ENCODE measurements at places on chromosomes 5 and 9. TPM values are rescaled to one million over a fixed set of nuclear protein-coding genes. Genes with fewer than 3 reads are reported as not detected.

- DNase-seq = no peak
These were observed 36.3 kb downstream of the MEGF9 start for GRCh38 chr9:120677965-120678364.

DNA sequence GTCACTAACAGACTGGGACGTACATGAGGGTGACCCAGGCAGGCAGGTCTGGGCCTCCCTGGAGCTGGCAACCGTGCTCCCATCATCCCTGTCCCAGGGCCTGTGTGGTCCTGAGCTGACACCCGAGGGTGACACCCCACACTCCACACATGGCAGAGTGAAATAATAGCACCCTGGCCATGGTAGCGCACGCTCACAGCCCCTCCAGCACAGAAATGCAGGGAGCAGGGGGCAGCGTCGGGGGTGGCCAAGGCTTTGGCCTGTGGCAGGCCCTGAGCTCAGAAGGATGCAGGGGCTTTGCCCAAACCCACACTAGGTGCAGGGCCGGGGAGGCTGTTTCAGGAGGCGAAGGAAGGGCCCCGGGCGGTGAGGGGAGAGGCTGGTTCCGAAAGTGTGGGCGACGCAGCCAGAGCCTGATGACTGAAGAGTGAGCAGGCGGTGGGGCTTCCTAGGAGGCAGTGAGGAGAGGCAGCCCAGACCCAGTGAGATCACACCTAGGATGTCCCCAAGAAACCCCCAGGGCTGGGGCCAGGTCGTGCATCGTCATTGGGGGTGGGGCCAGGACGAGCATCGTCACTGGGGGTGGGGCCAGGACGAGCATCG is 12.9 kb downstream of the OR2V2 start:
- DNase-seq = no peak

DNA sequence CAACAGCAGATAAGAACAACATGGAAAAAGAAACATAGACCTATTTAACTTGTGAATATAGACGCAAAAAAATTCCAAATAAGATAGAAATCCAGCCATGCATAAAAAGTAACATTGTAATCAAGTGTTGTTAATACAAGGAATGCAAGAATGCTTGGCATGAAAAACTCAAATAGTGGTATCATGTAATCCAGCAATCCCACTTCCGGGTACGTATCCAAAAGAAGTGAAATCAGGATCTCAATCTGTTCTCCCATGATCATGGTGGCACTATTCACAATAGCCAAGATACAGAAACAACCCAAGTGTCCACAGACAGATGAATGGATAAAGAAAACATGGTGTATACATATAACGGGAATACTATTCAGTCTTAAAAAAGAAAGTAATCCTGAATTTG is 437.4 kb downstream of the ARHGEF28 start:
- no peak for DNase-seq

GRCh38 chr9:120890320-120891244 is 13.6 kb upstream of the PHF19 start:
- peak; percentile 66 for DNase-seq

GRCh38 chr5:15702102-15702501 is 202.1 kb downstream of the FBXL7 start:
- DNase-seq = no peak

DNA sequence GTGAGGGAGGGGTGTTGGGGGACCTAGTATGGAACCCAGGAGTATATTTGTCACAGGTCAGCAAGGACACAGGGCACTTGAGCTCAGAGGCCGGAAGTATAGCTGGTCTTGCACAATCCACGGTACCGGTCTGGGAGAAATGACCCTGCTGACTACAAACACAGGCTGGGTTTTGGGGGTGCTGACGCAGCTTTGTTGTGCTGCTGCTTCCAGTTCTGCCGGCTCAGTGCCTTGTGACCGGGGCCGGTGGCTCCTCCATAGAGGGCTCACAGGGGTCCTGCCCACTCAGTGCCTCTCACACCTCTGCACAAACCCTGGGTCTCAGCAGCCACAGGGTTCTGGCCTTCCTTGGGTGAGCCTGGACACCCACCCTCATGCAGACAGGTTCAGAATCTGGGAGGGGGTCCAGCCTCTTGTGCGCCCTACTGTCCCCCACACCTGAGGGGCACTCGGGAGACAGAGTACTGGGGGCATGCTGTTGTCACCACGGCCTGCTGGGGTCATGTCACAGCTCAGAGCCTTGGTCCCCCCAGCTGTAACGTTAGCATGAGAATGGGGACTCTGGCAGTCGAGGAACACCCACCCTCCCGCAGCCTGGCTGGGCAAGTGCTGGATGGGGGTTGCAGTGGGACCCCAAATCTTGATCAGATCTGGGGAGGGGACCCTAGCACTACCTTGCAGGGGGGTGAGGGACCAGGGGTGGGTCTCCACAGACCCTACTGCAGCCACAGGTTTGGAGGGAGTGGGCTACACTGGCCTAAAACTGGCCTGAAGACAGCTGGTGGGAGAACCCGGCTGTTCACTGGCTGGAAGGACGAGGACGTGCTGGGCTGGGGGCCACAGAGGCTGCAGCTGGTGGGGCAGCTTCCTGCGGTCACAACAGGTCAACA is 17.7 kb downstream of the NINJ1 start:
- DNase-seq = no peak

DNA sequence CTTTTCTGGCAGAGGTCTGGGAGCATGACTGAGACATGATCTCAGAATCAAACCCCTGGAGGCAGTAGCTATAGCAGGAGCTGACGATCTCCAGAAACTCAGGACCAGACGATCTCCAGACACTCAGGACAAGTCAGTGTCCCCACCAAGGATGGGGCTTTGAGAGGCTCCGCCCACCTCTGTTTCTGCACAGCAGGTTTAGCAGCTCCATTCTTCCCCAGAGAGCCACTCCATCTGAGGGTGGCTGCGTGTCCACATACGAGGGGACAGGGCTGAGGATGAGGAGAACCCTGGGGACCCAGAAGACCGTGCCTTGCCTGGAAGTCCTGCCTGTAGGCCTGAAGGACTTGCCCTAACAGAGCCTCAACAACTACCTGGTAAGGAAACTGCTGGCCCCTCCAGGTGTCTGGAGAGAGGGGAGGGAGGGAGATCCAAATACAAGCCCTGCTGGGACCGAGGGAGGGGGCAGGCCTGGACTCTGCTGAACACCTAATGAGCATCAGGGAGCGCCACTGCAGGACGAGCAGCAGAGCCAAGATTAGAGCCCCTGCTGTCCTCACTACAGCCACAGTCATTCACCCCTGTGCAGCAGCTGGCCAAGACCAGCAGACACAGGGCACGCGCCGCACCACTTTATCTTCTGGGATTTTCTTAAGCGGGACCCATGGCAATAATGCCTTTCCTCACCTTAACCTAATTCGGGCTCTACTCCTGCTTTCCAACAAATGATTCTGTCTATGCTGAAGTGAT is at the start of gene GABRP:
Gene GABRP (plus strand): TSS at position 228 of the 750 bp plus-strand sequence. CDS start 4,891 bp downstream, outside the sequence.
- DNase-seq = no peak

GRCh38 chr9:99255651-99256050 is 33.6 kb downstream of the SEC61B start:
- no peak for DNase-seq

GRCh38 chr5:73928476-73929070 is 302.6 kb downstream of the ARHGEF28 start:
- no peak for DNase-seq

GRCh38 chr5:43571237-43571636 is 14.4 kb upstream of the PAIP1 start:
- DNase-seq = no peak

DNA sequence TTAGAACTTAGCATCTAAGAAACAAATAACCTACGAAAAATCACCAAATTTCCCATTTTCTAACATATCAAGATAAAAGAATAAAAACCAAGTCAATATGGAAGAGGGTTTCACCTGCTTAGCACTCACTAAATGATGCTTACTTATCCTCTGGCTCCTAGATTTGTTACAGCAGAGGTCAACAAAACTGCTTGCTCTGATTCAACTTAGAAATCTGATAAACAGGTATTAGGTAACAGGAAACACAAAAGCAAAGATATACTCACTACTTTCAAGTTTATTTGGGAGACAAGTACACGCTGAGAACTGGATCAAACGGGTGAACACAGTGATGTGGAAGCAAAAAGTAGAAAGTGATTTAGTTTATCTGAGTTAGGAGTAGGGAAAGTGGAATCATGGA is 235.7 kb upstream of the TARS1 start:
- DNase-seq = no peak

GRCh38 chr5:134777366-134777765 is 18.8 kb downstream of the DDX46 start:
- no peak for DNase-seq

DNA sequence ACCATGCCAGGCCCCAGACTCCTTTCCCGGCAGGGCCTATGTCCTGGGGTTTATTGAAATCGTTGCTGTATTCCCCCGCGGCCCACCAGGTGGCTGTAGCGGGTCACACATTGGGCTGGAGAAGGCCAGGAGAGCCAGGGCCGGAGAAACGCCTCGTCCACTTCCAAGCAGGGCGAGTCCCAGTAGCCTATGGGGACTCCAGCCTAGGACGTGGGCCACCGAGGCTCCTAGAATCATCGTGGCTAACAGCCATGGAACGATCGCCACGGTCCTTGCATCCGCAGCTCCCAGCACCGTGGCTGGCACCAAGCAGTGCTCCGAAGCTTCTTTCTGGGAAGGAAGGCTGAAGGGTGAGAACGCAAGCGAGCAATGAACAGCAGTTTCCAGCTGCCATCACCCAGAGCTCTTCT is 87.7 kb downstream of the ENTREP1 start:
- peak; percentile 38 for DNase-seq

GRCh38 chr5:170920196-170920595 is 58.4 kb downstream of the RANBP17 start:
- no peak for DNase-seq

GRCh38 chr9:100989731-100990130 is 38.8 kb upstream of the PLPPR1 start:
- no peak for DNase-seq

- DNase-seq = peak; percentile 75
These were observed 93.4 kb downstream of the SIL1 start for GRCh38 chr5:139104577-139105276.

DNA sequence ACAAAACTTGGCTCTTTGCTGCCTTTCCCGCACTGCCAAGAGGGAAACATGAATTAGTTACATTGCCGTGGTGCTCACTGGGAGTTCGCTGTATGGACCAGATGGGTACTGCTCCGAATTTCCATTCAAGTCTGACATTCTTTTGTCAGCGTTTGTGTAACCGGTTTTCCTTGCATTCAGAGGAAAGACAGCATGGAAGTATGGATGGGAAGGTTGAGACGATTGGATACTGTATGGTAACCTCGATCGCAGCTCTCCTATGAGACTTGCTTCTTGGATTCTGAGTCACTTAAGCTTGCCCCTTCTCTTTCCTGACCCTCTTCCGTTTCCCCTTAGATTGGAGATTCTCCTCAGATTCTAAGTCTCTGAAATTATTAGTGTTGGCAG is 625 bp upstream of the UBLCP1 start:
- DNase-seq = no peak

DNA sequence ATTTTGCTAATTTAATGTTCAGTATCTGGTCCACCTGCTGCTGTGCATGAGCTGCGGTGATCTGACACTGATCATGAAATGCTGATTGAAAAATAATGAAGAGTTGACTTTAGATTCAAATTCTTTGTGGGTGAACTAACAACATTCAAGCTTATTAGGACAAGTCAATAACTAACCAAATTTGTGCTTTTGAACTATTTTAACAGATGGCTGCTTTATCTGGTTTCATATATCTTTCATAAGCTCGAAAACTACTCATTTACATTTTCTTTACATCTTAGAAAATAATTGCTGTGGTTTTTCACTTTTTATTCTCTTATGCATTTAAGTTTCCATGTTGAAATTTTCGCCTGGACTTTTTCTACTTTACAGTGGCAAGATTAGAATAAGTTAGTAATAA is 274.8 kb upstream of the CCNG1 start:
- DNase-seq = no peak

GRCh38 chr9:680106-680505 is 161.4 kb upstream of the DMRT1 start:
- DNase-seq = no peak

DNA sequence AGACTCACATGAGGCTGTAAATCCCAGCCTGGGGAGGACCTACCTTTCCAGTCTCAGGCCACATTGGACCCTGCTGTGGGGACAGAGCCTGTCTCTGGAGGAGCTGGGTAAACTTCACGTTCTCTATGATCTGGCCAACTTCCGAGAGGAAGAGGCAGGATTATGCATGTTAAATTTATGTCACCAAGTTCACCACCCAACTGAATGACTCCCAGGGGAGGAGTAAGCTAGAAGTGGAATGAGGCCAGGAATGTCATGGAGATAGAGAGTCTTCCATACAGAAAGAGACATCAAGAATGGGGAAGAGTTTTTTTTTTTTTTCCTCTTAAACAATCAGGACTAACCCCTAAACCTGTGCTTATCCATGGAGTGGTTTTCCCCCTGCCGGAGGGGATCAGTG is 90.3 kb upstream of the PALM2AKAP2 start:
- no peak for DNase-seq

DNA sequence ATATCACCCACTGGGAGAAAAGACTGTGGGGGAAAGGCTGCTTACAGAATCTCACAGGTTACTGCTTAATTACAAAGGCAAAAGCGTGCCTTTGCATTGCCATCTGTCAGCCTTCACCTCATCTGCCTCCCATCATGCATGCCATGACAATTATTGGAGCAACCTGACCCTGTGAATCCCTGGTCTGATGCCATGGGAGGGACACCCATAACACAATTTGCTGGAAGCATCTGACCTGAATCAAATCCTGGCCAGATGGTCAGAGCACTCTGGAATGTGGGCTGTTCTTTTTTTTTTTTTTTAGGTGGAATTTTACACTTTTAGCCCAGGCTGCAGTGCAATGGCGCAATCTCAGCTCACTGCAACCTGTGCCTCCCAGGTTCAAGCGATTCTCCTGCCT is 11.6 kb upstream of the RETREG1 start:
- no peak for DNase-seq

GRCh38 chr9:121937240-121937639 is 155.9 kb downstream of the TTLL11 start:
- DNase-seq = no peak

DNA sequence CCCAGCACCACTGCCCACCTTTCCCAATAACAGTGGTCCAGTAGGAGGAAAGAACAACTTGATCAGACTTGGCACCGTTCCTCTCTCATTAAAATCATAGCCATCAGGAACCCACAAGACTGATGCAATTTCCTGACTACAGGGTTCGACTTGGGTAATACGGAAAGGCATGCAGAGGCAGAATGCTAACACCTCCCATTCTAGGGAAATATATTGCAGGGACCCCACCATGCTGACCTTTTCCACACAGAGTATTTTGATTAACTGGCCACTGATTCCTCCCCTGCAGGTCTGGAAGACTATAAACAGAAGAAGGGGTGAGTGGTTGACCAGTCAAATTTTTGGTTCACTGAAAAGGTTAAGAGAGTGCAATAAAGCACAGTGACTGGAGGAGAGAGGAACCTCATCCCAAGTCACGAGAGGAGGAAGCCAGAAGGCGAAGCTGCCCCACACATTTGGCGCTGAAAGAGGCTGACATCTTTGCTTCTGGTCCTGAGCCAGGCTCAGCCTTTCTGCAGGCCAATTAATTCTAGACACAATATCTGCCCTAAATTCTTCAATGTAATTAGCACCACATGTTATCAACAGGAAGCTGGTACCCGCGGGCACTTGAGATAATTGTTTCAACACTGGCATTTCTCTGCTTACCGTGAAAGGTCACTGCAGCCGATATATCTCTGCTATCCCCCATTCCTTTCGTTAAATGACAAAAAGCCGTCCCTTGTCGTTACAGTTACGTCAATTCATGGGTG is 64.7 kb upstream of the SPOCK1 start:
- DNase-seq = no peak

- no peak for DNase-seq
These were observed 225.5 kb downstream of the NDUFS4 start for GRCh38 chr5:53785924-53786323.

Gene LCN9
- polyA plus RNA-seq = not detected

Gene C5orf58
- 0.48 TPM for polyA plus RNA-seq

Gene HTR1A
- polyA plus RNA-seq = not detected

Gene BARHL1
- polyA plus RNA-seq = not detected

Gene TMEM38B
- 74.0 TPM for polyA plus RNA-seq

Gene SLC9A3
- polyA plus RNA-seq = 2.3 TPM

Gene LCN6
- not detected for polyA plus RNA-seq
